ENCODE measurements at places on chromosomes 5 and 9.

- DNase-seq, result no peak
Observed at GRCh38 chr9:134484479-134484878, 157.1 kb upstream of the COL5A1 start.

DNA sequence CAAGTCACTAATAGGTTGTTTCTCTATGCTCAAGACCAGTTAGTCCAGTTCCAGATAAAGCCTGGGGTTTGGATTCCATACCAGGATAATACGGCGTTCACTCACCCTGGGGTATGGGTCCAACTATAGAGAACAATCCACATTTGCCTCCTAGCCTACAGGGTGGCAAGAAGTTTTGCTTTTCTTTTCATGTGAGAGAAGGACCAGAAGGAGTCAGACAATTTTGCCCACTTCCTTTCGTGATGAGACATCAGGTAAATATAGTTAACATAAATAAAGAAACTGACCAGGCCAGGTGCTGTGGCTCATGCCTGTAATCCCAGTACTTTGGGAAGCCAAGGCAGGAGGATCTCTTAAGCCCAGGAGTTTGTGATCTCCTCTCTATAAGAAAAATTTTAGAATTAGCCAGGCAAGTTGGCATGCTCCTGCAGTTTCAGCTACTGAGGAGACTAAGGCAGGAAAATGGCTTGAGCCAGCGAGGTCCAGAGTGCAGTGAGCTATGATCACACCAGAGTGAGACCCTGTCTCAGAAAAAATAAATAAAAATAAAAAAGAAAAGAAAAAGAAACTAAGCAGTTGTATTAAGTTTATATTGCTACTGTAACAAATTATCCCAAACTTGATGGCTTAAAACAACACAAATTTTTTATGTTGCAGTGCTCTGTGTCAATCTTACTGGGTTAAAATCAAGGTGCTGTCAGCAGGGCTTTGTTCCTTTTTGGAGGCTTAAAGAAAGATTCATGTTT is 7.5 kb upstream of the REEP5 start:
- DNase-seq, result no peak

DNA sequence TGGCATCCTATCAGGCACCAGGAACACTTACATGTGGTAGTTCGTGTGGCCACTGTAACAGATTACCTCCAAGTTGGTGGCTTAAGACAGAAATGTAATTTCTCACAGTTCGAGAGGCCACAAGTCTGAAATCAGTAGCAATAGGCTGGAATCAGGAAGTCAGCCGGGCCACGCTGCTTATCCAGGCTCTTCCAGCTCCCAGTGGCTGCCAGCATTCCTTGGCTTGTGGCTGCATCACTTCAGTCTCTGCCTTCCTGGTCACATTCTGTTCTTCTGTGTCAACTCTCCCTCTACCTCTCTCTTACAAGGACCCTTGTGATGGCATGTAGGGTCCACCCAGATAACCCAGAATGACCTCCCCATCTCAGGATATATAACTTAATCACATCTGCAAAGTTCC is 78.7 kb upstream of the MSX2 start:
- DNase-seq, result no peak

DNA sequence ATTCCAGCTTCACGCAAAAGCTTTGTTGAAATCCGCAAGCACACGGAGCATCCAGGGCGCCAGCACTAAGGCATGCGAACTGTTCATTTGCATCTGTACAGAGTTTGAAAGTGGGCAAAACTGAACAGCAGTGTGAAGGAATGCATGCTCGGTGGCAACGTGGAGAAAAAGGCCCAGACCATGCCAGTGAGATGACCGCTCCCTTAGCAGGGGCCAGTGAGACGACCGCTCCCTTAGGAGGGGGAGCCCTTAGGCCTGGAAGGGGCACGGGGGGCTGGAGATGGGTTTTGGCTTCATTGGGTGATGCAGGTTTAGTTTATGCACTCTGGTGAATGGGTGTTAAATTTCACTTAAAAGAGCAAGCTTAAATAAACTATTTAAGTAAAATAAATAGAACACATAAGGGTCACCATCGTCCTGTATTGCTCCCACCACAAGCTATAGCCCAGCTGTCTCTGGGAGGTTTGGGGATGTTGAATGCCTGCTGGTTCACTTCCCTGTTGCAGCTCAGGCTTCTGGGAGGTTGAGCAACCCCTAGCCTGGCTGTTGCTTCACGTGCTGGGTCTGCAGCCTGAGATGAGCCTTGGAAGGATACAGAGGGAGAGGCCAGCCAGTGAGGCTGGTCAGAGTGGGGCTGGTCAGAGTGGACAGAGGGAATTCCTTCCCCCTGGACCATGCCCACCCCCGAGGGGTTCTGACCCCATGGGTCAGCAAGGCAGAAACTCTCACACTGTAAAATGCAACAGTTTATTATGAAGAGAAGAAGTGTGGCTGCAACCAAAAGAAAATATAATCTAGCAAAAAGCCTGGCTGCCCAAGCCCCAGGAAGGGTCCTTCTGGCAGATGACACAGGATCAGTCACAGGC is 4.6 kb upstream of the FCN1 start:
- no peak for DNase-seq

DNA sequence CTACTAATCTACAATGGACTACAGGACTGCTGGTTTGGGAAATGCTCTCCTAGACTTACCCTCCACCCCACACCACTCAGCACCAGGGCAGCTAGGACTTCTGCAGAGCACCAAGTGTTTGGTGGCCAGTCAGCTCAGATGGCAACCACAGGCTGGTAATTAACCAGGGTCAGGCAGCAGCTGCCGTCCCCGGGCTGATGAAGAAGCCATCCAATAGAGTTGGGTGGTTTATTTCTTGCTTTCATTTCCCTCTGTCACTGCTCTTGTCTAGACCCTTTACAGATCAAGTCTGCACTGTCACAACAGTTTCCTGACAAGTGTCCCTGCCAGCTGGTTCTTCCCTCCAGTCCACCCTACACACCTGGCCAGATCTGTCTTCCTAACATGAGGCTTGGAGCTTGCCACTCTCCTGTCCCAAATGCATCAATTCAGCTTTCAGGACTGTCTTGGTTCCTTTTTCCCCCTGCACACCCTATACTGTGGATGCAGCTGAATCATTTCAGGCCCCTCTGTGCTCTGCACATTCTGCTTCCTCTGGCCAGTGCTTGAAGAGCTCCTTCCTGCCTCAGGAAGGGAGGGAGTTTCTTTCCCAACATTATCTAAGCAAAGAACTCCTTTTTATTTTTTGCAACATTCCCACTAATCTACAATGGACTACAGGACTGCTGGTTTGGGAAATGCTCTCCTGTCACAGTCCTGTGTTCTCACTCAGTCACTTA is 30.2 kb upstream of the HSPA9 start:
- no peak for DNase-seq

DNA sequence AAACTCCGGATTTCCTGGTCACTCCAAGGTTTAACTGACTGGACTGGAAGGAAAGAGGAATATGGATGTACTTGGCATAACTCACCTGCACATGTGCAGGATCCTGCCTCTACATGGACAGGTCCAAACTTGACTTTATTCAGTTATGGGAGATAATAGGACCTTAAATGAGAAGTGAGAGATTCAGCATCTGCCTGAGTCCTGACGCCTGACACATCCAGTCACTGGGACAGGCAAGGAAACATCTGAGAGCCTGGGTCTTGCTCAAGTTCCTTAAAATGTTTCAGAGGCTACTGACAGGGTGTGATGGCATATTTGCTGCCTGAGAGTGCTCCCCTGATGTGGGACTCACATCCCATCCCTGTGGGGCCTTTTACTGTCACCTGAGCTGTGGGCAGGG is 34.9 kb downstream of the ZNF354A start:
- DNase-seq, result no peak

DNA sequence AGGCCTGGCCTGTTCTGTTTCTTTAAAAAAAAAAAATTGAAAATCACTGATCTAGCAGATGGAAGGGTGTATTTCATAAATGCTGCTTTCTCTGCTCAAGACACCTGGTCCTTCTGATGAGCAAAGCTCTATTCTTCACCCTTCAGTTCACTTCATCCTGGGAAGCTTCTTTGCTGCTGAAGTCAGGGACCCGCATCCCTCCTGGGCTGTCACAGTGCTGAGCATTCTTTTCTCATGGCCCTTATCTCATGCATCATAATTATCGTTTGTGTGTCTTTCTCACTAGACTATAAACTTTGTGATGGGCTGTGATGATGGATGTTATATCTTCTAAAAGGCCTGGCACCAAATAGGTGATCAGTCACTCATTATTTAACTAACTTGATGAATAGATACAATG is 461.0 kb downstream of the GADD45G start:
- DNase-seq, result no peak

DNA sequence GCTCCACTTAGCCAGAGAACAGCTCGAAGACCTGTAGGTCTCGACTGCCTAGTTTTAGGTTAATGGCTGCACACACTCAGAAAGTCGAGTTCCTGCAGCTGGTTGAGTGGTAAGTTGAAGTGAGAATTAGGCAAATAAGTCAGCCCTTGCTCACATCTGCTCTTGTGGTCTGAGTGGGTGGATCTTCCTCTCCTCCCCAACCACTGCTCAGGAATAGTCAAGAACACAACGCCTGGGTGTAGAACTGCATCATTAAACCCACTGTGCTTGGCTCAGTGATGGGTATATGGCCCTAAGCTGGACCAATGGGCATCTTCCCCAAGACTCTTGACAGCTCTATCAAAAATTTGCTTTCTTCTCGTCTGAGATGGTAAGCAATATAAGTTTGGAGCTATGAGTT is 20.9 kb upstream of the ADAM19 start:
- no peak for DNase-seq

GRCh38 chr5:172508471-172509404 is 54.4 kb upstream of the SH3PXD2B start:
- DNase-seq, result no peak

GRCh38 chr5:169762338-169763095 is 125.4 kb downstream of the DOCK2 start:
- DNase-seq, result no peak

DNA sequence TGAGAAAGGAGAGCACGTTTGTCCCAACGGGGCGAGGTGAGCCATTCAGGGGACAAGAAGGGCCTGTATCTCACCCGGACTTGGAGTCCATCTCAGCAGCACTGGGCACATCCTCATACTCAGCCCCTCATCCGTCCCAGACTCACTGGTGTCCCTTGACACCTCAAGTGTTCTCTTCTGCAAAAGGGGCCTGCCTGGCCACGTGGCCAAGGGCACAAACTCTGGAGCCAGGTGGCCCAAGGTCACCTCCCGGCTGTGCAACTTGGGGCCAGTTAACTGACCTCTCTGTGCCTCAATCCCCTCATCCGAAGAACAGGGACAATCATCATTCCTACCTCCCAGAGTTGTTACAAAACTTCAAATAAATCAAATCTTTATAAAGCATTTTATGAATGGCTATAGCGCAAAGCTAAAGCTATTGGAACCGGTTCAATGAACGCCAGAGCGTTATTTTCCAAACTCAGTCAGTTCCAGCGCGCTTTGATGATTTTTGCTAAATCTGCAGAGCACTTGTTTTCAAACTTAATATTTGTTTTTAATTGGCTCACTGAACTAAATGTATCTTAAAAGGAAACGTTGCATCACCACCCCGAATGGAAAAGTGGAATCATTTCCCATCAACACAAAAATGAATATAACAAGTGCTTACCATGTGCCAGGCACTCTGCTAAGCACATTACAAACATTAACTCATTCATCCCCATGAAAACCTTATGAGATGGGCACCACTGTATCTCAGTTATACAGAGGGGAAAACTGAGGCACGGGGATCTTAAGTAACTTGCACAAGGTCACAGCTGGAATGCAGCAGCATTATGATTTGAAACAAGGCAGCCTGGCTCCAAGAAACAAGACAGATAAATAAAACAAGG is 49.3 kb downstream of the DUSP1 start:
- no peak for DNase-seq

DNA sequence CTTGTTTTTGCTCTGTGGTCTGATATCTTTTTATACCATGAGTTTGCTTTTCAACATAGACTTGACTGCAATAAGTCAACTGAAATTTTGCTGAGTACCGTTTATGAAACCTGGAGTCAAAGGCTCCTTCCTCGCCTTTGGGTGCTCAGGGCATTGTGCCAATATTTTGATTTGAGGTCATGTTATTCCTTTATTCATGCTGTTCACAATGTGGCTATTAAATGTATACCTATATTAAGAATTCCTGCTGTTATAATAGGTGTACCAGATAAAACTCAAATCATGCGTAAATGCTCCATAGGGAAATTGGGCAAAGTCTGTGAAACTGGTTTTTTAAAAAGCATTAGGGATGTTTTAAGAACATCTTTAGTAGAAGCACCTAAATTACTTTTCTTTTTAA is 334.0 kb upstream of the NUDT12 start:
- DNase-seq, result no peak

- DNase-seq, result no peak
Observed at GRCh38 chr9:136657974-136658848, 4.5 kb upstream of the EGFL7 start.

DNA sequence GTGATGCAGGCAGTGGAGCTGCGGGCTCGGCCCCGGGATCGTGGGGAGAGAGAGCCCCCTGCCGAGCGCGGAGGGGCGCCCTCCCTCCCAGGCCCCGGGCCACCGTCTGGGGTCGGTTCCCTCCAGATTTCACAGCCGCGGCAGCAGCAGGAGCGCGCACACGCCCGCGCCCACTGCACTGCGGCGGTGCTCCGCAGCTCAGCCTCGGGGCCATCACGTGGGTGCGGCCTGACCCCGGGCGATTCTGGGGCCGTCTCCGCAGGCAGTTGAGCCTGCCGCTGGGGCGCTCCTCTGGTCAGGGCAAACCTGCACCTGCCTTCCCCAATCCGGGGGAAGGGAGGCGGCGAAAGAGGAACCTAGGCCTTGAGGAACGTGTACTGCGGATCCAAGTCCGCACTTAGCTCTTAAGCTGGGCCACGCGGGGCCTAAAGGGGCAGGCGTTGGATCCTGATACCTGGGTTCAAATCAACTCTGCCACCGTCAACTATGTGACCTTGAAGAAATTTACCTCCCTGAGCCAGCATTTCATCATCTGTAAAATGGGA is 9.4 kb upstream of the DELE1 start:
- DNase-seq, result no peak
